Retinal pigment epithelial cell (primary cell): ENCODE measurements at places on chromosomes 2 and 18.
A peak's percentile ranks its signal among the peaks of the same experiment; 100 is the strongest.

- DNase-seq: no peak
Measured at GRCh38 chr2:236525411-236525997, 44.1 kb upstream of the ACKR3 start.

GRCh38 chr18:63158676-63159291 is 160.8 kb downstream of the BCL2 start:
- no peak for DNase-seq

GRCh38 chr2:205860885-205861284 is 178.6 kb downstream of the NRP2 start:
- no peak for DNase-seq

GRCh38 chr2:51995293-51995692 is 963.4 kb upstream of the NRXN1 start:
- DNase-seq: no peak

GRCh38 chr2:5696945-5697521 is 4.8 kb downstream of the SOX11 start:
- no peak for DNase-seq

- peak; percentile 66 for DNase-seq
Measured at GRCh38 chr2:217489145-217489960, 513.4 kb downstream of the TNS1 start.
